ENCODE measurements at places on chromosomes 11 and 22. TPM values are rescaled to one million over a fixed set of nuclear protein-coding genes. Genes with fewer than 3 reads are reported as not detected.

DNA sequence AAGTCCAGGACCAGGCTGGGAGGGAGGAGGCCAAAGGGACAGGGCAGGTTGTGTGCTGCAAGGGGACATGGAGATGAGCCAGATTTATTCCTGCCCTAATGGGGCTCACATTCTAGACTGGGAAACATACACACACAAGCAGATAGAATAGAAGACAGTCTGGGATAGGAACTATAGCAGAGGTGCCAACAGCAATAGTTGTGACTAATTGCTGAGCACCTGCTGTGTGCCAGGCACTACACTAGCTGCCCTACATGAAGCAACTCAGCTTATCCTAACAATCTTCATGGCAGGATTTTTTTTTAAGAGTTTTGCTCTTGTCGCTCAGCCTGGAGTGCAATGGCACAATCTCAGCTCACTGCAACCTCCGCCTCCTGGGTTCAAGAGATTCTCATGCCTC lies 11.4 kb downstream of the MOGAT2 start:
- H3K4me3 ChIP-seq = no peak overlapping the region
- H3K27me3 ChIP-seq = no peaks in the 10 kb centered on the region
- peaks cover 4% of the 10 kb centered on the region for H3K4me1 ChIP-seq
- no peak for DNase-seq
- H3K27ac ChIP-seq = no peak overlapping the region
- H3K36me3 ChIP-seq = no peaks in the 10 kb centered on the region

SYT8 gene
- 0.98 TPM for polyA plus RNA-seq

GRCh38 chr11:32034149-32034548 lies 56.7 kb upstream of the RCN1 start:
- H3K4me1 ChIP-seq = peaks cover 6% of the 10 kb centered on the region
- H3K36me3 ChIP-seq = no peaks in the 10 kb centered on the region
- no peak for DNase-seq
- H3K27ac ChIP-seq = no peak overlapping the region
- no peaks in the 10 kb centered on the region for H3K27me3 ChIP-seq

DNA sequence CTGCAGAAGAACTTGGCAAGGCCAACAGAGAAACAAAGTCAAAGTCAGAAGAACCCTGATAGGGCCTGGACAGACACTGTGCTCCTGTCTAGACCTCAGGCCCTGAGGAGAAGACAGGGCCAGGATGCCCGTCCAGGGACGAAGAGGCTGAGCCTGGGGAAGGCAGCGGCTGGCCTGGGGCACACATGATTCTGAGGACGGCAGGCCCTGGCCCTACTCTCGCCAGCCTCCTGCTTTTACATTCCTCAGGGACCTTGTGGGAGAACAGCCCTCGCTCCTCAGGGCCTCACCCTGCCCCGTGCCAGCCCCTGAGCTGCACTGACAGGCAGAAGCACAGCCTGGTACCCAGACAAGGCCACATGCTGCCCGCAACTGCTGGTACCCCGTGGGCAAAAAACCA lies 43.6 kb upstream of the TTLL12 start:
- no peaks in the 10 kb centered on the region for H3K27me3 ChIP-seq
- H3K36me3 ChIP-seq = no peaks in the 10 kb centered on the region
- no peak overlapping the region for H3K4me3 ChIP-seq
- H3K4me1 ChIP-seq = peaks cover 27% of the 10 kb centered on the region
- H3K27ac ChIP-seq = no peak overlapping the region

DNA sequence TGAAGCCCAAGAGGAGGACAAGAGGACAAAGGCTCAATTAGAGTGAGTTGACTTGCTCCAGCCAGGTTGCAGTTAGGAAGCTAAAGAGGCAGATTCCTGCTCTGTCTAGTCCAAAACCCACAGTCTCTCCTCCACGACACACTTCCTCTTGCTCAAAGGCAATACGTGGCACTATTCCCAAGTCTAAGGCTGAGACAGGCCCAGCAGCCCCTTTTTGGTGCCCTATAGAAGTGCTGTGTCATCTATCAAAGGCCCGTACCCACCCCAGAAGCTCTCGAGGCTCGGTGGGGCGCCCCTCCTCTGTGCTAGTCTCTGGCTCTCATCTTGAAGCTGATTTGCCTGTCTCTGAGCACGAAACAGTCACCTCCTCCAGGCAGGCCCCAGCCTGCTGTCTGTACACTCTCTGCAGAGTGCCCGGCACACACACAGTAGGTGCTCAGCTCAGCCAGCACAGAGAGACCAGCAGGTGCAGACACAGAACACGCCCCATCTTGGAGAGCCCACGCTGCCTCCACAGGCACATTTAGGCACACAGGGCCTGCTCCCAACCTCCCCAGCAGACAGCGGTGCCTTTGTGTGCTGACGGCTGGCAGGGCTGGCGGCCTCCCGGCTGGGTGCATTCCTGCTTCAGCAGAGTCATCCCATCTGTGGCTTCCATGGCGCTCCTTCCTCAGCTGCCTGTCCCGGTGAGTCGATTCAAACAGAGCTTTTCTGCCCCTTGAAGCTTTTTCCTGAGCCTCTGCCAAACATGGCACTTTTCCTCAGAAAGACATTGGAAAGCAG lies 52.8 kb downstream of the MYH9 start:
- peaks cover 63% of the 10 kb centered on the region for H3K4me1 ChIP-seq
- no peaks in the 10 kb centered on the region for H3K27me3 ChIP-seq
- H3K27ac ChIP-seq = peak overlapping the region; percentile 3
- H3K4me3 ChIP-seq = no peak overlapping the region

OTOG gene
- polyA plus RNA-seq = 4.2 TPM

DNA sequence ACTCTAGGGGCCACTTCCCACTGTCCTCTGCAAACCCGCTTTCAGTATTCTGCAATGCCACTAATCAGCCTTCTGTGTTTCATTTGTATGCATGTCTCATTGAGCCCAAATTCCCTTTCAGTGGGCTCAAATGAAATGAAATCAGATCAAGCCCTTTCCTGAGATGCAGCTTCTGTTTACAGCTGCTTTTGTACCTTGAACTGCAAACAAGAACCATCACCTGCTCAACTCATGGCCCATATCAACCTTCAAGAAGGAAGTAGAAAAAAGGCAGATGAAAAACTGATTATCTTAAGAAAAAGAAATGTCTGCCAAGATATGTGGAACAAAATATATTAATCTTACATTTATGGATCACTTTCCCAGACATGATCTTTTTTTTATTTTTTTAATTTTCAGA lies 141.1 kb upstream of the ARHGAP42 start:
- no peaks in the 10 kb centered on the region for H3K36me3 ChIP-seq
- no peak overlapping the region for H3K4me3 ChIP-seq
- no peak for DNase-seq
- H3K4me1 ChIP-seq = no peaks in the 10 kb centered on the region
- H3K27ac ChIP-seq = no peak overlapping the region
- H3K27me3 ChIP-seq = no peaks in the 10 kb centered on the region

SCO2 gene
- polyA plus RNA-seq = 1.8 TPM

DNA sequence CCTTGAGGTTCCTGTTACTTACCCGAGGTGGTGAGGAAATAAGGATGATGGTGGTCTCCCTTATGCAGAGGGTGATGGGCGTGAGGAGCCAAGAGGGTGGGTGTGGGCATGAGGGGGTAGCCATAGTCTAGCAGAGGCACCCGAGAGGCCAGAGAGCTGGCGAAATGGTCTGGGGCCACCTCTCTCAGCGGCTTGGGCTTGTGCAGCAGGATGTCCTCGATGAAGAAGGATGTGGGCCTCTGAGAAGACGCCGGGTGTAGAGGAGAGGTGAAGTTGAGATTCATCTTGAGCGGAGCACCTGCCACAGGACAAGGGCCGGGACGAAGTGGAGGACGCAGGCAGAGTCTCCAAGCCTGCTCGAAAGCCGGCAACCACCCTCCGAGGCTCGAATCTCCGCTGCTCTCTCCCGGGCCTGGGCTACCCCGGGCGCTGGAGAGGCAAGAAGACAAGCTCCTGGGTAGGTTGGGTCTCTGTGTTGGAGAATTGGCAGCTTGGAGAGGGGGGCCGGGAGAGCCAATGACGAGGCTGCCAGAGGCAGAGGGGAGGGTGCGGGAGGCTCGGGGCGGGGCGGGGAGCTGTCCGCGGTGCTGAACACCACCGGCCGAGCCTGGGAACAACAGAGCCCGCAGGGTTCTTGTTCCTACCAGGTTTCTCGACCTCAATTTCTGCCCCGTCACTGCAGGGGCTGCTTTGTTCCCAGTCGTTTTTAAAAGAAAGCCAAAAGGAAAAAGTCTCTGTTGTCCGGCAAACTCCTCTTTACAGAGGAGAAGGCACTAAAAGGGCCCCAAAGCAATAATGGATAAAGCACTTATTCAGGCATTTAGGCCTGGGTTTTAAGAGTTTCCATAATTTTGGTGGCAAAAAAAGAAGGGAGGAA lies at the start of gene BSX:
Gene BSX, minus strand, starts transcription at position 447 of the 877 bp plus-strand sequence. Its CDS starts 163 bp downstream, at position 284.
- peaks cover 14% of the 10 kb centered on the region for H3K4me1 ChIP-seq
- no peak within 1 kb of the TSS for H3K4me3 ChIP-seq
- H3K27me3 ChIP-seq = peaks cover 5% of the 10 kb centered on the region
- H3K27ac ChIP-seq = no peak within 1 kb of the TSS

DNA sequence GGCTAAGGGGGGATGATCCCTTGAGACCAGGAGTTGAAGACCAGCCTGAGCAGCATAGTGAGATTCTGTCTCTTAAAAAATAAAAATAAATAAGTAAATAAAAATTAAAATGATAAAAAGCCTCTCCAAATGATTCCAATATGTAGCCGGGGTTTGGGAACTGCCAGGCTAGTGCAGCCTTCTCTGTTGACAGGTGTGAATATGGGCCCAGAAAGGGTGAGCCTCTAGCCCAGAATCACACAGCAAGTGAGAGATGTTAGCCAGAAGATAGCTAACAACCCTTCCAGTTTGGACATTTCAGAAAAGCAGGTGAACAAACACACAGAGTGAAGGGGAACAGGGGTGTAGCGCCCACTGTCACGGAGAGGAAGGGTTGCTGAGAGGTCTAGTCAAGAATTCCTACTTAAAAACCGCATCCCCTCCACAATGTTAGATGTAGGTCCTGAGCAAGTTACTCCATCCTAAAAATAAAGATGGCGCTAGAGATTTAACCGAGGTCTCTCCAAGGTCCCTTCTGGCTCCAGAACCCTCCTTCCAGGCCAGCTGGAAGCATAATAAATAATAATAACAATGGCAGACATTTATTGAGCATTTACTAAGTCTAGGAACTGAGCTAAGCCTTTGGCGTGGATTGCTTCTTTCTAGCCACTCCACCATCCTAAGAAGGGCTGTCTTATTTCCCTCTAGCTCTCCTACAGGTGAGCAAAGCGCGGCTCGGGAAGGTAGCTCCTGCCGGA lies 51.6 kb downstream of the CYTH4 start:
- H3K27ac ChIP-seq = no peak overlapping the region
- no peaks in the 10 kb centered on the region for H3K4me1 ChIP-seq
- no peak for DNase-seq

- no peak overlapping the region for H3K27ac ChIP-seq
- H3K4me3 ChIP-seq = no peak overlapping the region
- DNase-seq = no peak
- no peaks in the 10 kb centered on the region for H3K27me3 ChIP-seq
- H3K4me1 ChIP-seq = no peaks in the 10 kb centered on the region
- no peaks in the 10 kb centered on the region for H3K36me3 ChIP-seq
These were observed 20.1 kb upstream of the SIK2 start for GRCh38 chr11:111582163-111582562.

GRCh38 chr11:104090767-104091166 lies 54.3 kb downstream of the DDI1 start:
- H3K27me3 ChIP-seq = no peaks in the 10 kb centered on the region
- H3K4me3 ChIP-seq = no peak overlapping the region
- H3K36me3 ChIP-seq = no peaks in the 10 kb centered on the region
- DNase-seq = no peak
- H3K4me1 ChIP-seq = no peaks in the 10 kb centered on the region

USP47 gene
- 35.1 TPM for polyA plus RNA-seq

DNA sequence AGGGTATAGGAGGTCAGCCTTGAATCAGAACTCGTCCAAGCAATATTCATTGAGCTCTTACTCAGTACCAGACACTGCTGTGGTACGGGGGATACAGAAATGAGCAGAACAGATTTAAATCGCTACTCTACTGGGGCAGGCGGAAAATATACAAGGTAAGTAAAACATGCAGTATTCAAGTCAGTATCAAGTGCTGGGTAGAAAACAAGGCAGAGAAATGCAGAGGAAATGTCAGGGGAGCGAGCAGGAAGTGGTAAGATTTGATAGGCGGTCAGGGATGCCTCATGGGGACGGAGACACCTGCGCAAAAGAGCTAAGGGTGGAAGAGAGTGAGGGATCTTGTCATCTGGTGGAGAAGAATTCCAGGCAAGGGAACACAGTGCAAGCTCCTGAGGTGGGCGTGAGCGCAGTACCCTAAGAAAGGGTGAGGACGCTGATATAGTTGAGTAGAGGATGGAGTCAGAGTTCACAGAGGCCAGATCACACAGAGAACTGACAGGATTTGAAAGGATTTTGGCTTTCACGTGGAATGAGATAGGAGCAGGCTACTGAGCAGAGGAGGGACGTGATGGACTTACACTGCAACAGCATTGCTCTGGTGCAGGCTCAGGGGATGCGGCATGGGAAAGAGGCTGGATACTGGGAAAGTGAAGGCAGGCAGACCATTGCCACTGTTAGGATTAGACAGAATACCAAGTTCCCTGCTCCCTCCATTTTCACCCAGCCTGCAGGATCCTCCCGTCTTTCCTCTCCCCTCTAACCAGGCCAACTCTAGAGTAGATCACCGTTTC lies 35.8 kb downstream of the SC5D start:
- no peak overlapping the region for H3K4me3 ChIP-seq
- H3K36me3 ChIP-seq = no peaks in the 10 kb centered on the region
- no peak overlapping the region for H3K27ac ChIP-seq
- no peaks in the 10 kb centered on the region for H3K27me3 ChIP-seq
- H3K4me1 ChIP-seq = peaks cover 7% of the 10 kb centered on the region

DNA sequence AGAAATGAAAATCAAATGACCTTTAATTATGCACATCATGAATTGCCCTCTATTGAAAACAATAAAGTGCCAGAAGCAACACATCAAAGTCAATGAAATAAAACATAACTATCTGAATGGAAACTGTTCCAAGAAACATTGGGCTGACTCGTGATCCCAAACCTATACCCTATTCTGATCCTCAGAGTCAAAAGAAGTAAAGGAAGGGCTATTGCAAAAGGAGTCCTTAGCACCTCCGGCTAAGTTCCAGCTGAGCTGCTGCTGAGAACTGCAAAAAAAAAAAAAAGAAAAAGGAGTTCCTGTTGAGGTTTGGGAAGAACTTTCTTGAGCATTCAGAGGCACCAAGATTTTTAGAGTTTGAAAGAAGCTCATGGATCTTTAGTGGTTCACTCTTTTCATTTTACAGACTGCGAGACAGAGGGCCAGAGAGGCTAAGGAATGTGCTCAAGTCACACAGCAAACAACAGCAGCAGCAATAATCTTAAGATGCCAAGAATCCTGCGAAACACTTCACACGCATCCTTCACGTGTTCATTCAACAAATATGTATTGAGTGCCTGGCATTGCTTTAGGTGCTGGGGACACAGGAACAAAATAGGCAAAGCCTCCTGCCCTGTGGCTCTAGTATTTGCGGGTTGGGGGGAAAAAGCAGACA lies 841 bp upstream of the TMPRSS13 start:
- DNase-seq = no peak
- H3K4me3 ChIP-seq = no peak overlapping the region
- no peaks in the 10 kb centered on the region for H3K27me3 ChIP-seq
- H3K36me3 ChIP-seq = no peaks in the 10 kb centered on the region
- H3K4me1 ChIP-seq = no peaks in the 10 kb centered on the region

DNA sequence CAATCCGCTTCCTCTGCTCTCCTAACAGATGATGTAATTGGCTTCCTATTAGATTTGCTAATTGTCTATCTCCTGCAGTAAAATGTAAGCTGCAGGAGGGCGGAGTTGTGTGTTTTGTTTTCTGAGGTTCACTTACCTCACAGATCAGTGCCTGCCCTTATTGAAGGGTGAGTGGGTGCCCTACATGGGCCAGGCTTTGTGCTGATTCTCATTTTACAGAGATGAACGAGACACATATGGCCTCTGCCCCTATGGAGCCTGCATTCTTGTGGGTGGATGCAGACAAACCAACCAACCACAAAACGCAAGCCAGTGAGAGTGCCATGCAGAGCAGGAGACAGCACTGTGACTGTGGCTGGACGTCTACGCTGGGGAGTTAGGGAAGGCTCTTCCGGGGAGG lies 9.9 kb downstream of the TESMIN start:
- H3K4me1 ChIP-seq = peaks cover 5% of the 10 kb centered on the region
- no peak overlapping the region for H3K27ac ChIP-seq
- no peak overlapping the region for H3K4me3 ChIP-seq
- H3K27me3 ChIP-seq = no peaks in the 10 kb centered on the region

Data from testis (tissue), 5 donors.